ENCODE measurements at places on chromosomes 13 and 19.

DNA sequence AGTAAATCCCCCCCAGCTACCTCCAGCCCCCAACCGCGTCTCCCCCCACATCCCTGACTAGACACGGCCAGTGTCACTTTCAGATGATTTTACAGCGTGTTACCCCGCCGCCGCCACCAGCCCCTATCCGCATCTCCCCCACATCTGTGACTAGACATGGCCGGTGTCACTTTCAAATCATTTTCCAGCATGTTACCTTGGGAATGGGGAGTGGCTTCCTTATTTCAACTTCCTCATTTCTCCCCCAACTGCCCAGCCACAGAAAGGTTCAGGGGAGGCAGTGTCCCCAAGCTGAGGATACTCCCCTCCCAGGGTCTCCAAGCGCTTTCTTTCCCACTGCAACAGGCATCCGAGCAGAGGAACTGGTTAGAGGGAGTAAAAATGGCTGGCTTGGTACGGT lies 18.4 kb downstream of the ADGRL1 start:
- DNase-seq, result no peak

DNA sequence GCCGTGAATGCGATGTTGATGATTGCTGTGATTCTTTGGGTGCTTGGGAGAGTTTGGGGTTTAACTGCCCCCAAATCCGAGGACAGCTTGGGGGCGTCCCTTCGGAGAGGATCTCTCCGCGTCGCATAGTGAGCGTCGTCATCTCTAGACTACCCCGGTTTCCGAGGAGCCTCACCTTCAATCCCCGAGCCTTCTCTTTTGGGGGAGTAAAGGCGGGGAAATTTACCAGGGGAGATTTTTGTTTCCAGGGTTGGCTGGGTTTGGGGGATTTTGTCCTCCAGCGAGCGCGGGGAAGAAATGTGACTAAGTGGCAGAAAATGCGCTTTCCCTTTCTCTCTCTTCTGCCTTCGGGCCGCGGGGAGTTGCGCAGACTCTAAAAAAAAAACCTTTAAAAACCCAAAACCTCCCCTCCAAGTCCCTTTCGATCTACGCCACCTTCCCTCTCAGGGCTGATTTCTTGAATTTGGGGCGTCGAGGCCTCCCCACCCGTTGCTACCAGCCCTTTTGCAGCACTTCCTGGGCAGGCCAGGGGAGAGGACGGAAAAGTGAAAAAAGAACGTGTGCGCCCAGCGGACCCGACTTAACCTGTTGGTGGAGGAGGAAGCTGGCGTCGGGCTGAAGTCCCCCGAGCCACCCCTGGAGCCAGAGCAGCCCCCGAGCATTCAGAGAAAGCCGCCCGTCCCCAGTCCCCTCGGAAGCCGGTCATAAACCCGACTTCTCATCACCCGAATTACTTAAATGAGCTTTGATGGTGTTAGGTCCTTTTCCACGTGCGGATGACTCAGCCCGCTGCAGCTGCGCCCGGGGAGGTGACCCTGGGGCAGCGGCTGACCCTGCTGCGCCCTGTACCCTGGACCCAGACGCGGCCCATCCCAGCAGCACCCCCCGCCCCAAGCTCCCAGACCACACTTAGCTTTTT lies 17.7 kb downstream of the NFIX start:
- no peak for DNase-seq

GRCh38 chr13:74975111-74975510 lies 506.9 kb downstream of the TBC1D4 start:
- no peak for DNase-seq

GRCh38 chr19:5718579-5719273 lies 1.2 kb downstream of the LONP1 start:
- DNase-seq, result no peak

DNA sequence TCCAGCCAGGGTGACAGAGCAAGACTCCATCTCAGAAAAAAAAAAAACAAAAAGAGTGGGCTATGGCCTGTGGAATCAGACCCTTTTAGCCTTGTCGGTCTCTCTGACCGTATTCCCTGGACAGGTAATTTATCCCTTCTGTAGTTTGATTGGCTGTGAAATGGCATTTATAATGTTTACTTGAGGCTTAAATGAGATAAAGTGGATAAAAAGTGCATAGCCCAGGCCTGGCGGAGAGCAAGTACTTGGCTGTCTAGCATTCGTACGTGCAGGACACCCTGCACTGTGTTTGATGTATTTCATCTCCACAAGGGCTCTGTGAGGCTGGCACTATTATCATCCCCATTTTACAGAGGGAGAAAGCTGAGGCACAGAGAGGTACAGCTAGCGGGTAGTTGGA lies 7.0 kb downstream of the NTN5 start:
- DNase-seq, result no peak
